ENCODE measurements at places on chromosomes 1 and 21. TPM values are rescaled to one million over a fixed set of nuclear protein-coding genes. Genes with fewer than 3 reads are reported as not detected.

The TACSTD2 gene
- not detected for total RNA-seq

The PALMD gene
- not detected for total RNA-seq

The SLC44A3 gene
- not detected for total RNA-seq

The MATN1 gene
- not detected for total RNA-seq

The PRKCZ gene
- 11.4 TPM for total RNA-seq

The FNBP1L gene
- total RNA-seq: 0.10 TPM

The ZSWIM5 gene
- total RNA-seq: 0.50 TPM

The STIL gene
- total RNA-seq: 50.1 TPM

The TNFSF4 gene
- 5.1 TPM for total RNA-seq

The TRAF3IP3 gene
- total RNA-seq: 322 TPM

The UTS2 gene
- total RNA-seq: 0.16 TPM

The TLR5 gene
- 0.44 TPM for total RNA-seq

The F13B gene
- total RNA-seq: not detected

DNA sequence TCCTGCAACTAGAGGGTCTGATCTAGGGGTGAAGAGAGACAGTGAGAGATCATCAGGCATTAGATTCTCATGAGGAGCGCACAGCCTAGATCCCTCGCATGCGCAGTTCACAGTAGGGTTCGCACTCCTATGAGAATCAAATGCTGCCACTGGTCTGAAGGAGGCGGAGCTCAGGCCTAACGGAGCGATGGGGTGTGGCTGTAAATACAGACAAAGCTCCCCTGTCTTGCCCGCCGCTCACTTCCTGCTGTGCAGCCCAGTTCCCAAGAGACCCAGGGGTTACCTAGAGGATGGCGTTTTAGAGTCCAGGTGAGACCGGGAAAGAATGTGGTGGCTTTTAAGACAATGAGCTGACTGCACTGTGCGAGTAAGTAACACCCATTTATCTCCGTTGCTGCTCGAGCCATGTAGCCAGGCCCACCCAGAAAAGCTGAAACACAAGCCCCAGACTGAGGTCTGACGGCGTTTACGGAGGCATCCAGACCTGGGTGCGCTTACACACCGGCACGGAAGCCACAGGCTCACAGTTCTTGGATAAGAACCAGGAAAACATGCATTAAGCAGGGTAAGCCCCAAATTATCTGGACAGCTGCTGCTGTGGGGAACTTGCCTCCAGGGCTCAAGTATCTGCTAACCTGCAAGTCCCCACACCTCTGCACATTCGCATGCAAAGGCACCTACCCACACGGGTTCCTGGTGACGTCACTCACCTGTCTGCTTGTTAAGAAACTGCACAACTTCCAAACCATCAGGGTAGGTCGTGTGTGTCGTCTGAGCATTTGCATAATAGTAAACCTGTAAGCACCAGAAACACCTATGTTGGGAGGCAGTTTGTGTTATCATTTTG is 12.5 kb downstream of the TCP10L start:
- DNase-seq: no peak

GRCh38 chr1:109621379-109622136 is 1.9 kb downstream of the AMPD2 start:
- peak; percentile 22 for DNase-seq

- DNase-seq: no peak
Measured at GRCh38 chr1:228410015-228410414, 3.4 kb upstream of the TRIM11 start.

DNA sequence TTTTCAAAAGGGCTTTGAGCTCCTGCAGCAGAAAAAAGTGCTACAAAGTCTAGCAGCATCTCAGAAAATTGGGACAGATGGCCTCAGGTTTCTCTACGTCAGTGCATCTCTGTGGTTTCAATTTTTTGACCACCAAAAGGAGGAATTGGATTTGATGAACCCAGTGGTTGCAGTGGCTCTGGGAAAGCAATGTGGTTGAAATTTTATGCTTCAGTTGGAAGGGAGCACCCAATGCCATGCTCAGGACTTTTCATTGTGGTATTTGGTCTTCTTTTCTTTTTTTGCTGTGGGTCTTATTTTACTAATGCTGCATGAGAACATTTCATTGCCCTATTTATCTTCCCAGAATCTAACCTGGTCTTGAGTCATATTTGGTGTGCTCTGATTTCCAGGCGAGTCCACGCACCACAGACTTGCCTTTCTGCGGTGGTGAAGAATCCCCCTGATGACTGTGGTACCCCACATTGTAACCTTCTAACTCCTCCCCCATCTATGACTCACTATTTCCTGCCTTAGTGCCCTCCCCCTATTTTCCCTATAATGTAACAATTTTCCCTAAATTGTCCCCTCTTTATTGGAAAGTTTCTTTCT is 56.7 kb downstream of the S1PR1 start:
- peak; percentile 68 for DNase-seq

GRCh38 chr1:20533635-20534034 is 18.7 kb upstream of the FAM43B start:
- DNase-seq: no peak

- no peak for DNase-seq
Measured at GRCh38 chr21:40517646-40518045, 329.3 kb downstream of the DSCAM start.

DNA sequence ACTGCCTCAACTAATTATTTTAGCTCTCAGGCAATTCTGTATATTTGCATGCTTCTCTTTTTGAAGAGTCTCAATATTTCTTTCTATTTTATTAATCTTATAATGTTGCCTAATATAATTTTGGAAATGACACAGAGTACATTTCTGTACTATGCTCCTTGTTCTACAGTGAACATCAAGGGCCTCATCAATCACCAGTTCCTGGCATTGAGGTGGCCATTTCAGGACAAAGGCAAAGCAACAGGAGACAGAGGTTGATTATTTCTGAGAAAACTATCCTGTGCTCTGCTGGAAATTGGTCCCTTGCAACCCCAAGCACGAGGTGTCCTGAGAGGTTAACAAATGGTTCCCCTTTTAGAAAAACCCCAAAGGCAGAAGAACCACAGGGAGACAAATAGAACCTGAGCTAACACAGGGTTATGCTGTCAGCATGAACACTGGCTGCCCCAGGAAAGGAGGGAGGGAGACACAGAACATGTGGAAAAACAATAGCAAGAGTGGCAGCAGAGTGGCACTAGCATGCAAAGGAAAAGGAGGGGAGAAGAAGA is 63.9 kb upstream of the VAV3 start:
- no peak for DNase-seq

- peak; percentile 77 for DNase-seq
Measured at GRCh38 chr21:45818904-45819285, 162.7 kb upstream of the COL6A1 start.

DNA sequence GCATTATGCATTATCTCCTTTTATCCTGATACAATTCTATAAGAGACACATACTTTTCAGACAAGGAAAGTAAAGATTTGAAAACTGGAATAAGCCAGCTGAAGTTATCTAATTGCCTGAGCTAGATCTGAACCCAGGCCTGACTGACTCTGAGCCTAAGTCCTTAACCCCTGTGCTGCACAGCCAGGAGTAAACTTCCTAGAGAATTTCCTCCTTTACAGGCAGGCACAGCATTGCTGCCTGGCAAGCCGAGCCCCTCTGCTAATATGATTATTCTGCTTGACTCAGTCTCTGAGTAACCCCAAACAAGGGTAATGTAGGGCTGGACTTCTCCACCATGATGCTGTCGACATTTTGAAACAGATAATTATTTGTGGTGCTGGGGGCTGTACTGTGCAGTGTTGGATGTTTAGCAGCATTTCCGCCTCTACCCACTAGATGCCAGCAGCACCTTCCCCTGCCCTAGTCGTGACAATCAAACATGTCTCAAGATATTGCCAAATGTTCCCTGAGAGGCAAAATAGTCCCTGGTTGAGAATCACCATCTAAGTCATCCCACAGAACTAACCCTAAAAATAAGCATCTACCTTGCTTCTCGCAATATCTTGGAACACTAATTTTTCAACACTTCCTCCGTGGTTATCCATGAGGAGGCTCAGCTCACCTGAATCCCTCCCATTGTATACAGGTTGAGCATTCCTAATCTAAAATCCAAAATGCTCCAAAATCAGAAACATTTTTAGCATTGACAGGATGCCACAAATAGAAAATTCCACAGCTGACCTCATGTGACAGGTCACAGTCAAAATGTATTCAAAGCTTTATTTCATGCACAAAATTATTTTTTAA is 18.5 kb downstream of the CAMK1G start:
- DNase-seq: peak; percentile 53

DNA sequence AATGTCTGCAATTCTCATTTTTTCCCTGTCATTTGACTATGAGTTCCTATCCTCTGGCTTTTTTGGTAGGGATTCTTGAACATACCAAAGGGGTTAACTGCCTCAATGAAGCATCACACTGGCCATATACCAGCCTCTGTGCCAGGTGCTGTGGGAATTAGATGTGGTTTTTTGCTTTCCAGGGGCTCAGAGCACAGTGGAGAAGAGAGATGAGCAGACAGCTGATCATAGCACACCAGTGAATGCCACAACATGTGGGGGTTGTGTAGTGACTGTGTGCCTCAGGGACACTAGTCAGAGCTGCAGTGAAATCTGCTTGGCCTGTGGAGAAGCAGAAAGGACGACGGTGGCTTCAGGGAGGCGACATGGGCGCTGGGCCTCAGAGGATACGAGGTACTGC is 30.8 kb downstream of the HLX start:
- no peak for DNase-seq

- no peak for DNase-seq
Measured at GRCh38 chr21:43925609-43926008, 60.6 kb downstream of the AGPAT3 start.

GRCh38 chr1:106515375-106515774 is 541.1 kb upstream of the PRMT6 start:
- DNase-seq: no peak

GRCh38 chr1:99877568-99877967 is 27.4 kb downstream of the AGL start:
- DNase-seq: no peak

- DNase-seq: no peak
Measured at GRCh38 chr1:18407166-18408045, 73.3 kb upstream of the KLHDC7A start.

GRCh38 chr1:8463144-8463927 is 145.4 kb downstream of the SLC45A1 start:
- DNase-seq: no peak

All from activated CD8-positive, alpha-beta T cell treated with anti-CD3 and anti-CD28 coated beads, Interleukin-2, amount 10 ng/mL, durations not matched to agents 7 days and 5 days (primary cell).